ENCODE measurements at places on chromosomes 6 and 20.
A peak's percentile ranks its signal among the peaks of the same experiment; 100 is the strongest.

GRCh38 chr6:140538926-140539325 lies 1164.5 kb upstream of the CITED2 start:
- no peak for DNase-seq

- DNase-seq, result no peak
These were observed 717.9 kb upstream of the POU3F2 start for GRCh38 chr6:98116455-98116854.

- peak; percentile 62 for DNase-seq
These were observed 528.7 kb upstream of the SOX4 start for GRCh38 chr6:21064756-21065340.

GRCh38 chr6:88547768-88548167 lies 381.6 kb upstream of the CNR1 start:
- no peak for DNase-seq

GRCh38 chr6:122753000-122753687 lies 26.4 kb upstream of the FABP7 start:
- DNase-seq, result no peak

GRCh38 chr6:47697925-47698324 lies 455 bp upstream of the ADGRF4 start:
- DNase-seq, result no peak

DNA sequence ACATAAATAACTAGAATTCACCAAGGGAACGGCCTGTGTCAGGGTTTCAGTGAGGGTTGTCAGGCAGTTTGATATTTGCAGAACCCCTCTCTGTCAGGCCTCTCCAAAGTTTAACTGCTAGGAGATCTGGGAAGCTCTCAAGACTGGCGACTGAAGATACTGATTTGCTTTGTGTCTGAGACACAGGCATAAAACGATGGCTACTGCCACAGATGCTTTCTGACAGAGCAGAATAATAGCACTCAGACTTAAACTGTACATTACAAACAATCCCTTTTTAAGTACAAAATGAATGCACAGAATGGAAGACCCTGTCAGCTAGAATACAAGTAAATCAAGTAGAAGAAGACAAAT lies 7.2 kb upstream of the ATXN1 start:
- DNase-seq, result no peak

DNA sequence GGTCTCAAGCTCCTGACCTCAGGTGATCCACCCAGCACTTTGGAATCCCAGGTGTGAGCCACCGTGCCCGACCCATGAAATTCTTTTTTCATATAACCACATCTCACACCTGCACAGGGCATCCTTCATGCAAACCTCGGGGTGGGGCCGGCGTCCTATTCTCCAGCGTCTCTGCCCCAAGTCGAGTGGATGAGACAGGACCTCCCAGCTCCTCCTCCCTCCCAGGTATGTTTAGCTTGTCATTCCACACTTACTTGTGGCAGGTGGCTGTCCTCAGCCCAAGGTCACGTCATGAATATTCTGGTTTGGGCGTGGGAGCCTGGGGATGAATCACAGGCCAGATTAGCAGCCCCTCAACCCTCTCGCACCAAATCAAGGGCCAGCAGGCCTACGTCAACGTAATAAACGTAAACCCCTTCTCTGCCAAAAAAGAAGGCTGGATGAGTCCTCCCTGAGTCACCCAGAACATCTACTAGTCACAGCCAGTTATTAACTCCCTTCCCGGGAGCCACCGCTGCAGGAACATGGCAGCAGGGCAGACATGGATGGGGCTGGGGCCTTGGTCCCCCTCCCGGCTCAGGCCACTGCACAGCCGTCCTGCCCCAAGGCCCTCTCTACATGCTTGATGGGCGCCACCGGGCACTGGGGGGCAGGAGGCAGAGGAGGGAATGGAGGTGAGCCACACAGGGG lies 91.7 kb downstream of the YTHDF1 start:
- no peak for DNase-seq

GRCh38 chr6:120826253-120826652 lies 508.0 kb downstream of the TBC1D32 start:
- no peak for DNase-seq

- DNase-seq, result no peak
These were observed 29.2 kb downstream of the OSBPL2 start for GRCh38 chr20:62267543-62267942.

GRCh38 chr6:160170018-160170680 lies 48.5 kb downstream of the SLC22A1 start:
- DNase-seq, result no peak

DNA sequence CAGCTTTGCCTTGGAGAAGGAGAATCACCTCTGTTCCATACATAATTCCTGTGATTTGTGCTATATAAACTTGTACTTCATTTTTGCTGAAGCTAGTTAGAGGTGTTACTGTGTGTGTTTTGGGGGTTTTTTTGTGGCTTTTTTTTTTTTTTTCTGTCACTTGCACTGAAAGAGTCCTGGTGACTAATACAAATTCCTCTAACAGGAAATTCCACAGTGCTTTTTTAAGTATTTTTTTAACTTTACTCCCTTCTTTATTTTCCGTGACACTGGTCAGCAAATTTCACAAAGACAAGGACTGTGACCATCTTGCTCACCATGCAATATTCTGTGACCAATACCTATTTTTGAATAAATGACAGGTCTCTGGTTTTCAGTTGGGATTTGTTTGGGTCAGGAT lies 110.5 kb downstream of the ISM1 start:
- DNase-seq, result no peak

GRCh38 chr6:47016909-47017308 lies 25.2 kb downstream of the ADGRF1 start:
- peak; percentile 21 for DNase-seq

DNA sequence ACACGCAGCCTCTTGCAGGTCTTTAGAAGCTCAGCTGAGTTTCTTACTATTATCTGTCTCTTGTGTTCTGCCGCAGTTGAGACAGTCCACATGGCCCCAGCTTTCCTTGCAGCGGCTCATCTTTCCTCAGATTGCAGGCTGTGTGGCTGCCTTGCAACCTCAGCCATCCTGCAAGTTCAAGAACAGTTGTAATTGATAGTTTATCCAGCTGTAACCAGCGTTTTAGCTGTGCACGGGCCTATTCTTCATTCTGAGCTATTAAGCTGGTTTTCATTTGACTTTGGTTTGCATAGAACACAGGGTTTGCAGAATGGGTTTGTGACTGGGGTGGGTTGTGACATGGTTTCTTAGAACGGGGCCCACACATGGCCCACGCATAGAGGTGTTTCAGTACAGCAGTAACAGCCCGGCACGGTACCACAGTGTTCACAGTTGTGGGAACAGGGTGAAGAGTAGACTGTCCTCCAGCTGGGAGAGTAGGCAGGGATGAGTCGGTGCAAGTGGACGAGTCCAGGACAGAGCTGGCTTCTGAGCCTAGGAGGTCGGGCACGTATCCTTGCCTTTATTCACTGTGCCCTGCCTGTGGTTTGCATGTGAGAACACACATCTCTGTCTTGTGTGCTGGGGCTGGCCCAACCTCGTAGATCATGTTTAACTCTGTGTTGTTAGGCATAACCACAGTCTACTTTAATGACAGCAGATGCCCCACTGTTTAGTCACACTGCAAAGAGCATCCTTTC lies 89.2 kb downstream of the RPP40 start:
- DNase-seq, result no peak

DNA sequence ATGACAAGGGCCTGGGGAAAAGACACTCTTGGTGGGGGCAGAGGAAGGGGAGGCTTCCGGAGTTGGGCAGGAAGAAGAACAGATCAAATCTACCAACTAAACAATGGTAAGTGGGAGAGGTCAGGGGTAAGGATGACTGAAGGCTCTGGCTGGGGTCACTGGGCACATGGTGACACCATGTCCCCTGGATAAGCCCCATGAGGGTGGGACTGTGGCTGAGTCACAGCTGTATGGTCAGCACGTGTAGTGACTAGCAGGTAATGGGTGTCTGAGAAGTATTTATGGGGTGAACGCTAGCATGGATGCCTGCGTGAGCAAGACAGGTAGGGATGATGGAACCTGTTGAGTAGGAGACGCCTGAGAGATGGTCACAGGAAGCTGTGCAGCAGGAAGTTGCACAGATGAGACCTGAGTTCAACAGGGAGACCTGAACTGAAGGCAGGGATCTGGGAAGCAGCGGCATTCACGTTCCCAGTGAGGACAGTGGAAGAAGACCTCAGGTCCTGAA lies 64.5 kb upstream of the SNX9 start:
- no peak for DNase-seq

DNA sequence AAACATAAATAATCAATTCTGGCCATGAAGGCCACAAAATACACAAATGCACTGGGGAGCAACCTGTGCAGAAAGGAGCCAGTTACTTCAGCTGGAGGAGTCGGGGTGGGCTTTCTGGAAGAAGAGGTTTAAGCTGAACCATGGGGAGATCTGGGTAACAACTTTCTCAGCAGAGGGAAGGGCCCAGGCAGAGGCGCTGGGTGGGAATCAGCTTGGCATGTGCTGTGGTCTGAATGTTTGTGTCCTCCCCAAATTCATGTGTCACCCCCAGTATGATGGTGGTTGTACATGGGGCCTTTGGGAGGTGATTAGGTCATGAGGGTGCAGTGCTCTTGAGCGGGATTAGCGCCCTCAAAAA lies 107.9 kb downstream of the SYCP2 start:
- no peak for DNase-seq
